ENCODE measurements at places on chromosomes 16 and 17.

GRCh38 chr16:4692460-4693295 lies 684 bp upstream of the NUDT16L1 start:
- no peak for DNase-seq

GRCh38 chr16:23254338-23254737 lies 47.8 kb upstream of the SCNN1B start:
- DNase-seq, result no peak

- DNase-seq, result no peak
Observed at GRCh38 chr17:19372439-19372838, 5.9 kb upstream of the MAPK7 start.

GRCh38 chr17:77002103-77003045 lies 134.2 kb downstream of the MGAT5B start:
- no peak for DNase-seq

DNA sequence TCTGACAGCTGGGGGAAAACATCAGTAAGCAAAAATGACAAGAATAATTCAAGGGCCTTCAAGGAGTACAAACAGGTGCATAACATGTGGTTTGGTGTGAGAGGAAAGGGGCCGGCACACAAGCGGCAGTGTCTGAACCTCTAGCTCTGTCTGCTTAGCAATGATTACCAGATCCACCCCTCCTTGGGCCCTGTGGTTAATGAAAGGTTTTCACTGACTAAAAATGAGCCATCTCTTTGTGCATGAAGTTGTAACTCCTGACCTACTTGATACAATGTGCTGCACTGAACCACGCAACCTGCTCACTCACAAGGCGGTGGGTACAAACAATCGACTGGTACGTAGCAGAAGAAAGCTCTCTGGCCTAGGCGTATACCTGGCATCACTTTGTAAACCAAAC lies 15.1 kb downstream of the FAM117A start:
- peak; percentile 49 for DNase-seq

GRCh38 chr17:67594115-67594880 lies 123.4 kb upstream of the NOL11 start:
- no peak for DNase-seq
